ENCODE measurements at places on chromosomes 11 and 22.

- no peak for DNase-seq
These were observed 19.3 kb upstream of the MRGPRX2 start for GRCh38 chr11:19079643-19080440.

DNA sequence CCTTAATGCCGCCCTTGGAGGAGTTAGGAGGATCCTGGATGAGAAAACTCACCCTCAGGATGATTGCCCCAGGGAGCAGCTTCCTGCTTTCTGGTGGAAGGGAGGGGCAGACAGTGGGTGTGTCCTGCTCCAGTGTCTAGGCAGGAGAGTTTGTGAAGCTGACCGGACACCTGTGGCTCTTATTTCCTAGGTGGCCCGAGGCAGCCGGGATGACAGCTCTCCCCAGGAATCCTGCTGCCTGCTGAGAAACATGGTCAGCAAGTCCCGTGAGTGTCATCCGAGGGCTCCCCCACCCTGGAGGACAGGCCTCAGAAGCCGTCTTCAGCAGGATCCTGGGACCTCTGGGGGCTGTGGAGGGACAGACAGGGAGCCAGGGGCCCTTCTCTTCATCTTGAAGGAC, 50.4 kb downstream of the ST3GAL4 start:
- no peak for DNase-seq

- no peak for DNase-seq
These were observed 75.8 kb downstream of the COMMD9 start for GRCh38 chr11:36213393-36213840.

DNA sequence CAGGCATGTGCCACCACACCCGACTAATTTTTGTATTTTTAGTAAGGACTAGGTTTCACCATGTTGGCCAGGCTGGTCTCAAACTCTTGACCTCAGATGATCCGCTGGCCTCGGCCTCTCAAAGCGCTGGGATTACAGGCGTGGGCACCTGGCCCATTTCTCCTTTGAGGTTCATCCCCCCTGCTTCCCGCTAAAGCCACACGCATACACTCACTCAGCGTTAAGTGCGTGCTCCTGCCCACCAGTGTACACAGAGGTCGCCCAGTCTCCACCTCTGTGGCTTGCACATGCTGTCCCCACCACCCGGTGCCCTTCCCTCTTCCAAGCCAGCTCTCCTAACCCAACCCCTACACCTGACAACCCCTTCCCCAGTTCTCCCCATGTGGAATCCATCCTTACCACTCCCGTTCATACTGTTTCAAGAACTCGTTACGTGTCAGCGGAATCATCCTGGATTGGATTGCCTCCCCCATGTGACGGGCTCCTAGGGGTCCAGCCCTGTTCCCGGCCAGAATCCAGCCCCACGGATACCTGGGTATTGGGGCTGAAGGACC, 15.7 kb upstream of the CYTH4 start:
- no peak for DNase-seq

DNA sequence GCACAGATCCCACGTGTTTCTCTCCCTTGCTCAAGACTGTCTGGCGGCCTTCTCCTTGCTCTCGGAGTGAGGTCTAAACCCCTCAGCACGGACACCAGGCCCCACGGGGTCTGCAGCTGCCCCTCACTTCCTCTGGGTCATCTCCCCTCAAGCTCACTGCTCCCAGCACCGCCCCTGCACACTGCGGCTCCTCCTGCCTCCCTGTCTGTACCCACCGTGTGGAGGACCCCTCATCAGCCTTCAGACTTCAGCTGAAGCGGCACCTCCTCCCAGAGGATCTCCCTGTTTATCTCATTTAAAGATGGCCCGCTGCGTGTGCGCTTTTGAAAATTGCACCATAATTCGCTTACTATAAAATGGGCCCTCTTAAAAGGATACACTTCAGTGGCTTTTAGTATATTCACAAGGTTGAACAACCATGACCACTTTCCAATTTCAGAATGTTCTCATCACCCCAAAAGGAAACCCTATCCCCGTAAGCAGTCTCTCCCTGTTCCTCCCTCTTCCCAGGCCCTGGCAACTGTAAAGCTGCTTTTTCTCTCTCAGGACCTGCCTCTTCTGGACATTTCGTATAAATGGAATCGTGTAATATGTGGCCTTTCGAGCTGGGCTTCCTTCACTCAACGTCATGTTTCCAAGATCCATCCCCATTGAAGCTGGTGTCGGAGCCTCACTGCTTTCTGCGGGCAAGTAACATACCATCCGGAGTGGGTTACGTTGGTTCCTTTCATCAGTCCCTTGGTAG, 14.4 kb upstream of the TPCN2 start:
- DNase-seq: no peak

DNA sequence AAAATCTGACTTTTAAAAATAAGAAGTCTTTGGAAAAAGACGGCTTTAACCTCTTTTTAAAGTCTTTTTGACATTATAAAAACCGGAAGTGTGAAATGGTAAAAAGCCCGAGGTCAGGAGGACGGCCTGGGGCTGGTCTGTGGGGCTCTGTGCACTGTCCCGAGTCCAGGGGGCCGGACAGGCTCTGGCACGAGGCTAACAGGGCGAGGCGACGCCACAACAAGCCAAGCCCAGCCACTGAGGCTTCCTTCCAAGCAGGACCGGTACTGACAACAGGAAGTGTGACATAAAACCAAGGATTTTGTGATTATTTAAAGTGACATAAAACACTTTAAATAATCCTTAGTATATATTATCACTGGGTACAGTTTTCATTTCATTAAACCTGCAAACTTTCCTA, 39.2 kb downstream of the BRD1 start:
- no peak for DNase-seq

DNA sequence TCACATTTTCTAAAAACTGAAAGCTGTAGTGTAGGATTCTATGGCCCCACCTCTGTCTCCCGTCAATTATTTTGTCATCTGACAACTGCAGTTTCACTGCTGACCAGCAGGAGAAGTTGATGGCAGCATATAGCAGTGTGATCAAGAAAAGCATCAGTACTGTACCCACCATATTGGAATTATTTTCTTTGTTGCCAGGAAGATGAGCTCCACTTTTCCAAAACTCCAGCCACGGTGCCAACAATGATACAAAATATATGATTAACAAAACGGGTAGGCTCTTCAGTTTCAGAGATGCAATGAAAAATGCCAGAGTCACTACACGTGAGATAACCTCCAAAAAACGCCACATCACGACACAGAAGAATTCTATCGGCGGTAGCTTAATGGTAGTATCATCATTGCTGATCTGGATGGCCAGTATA, 41.3 kb downstream of the XKR3 start:
- peak; percentile 27 for DNase-seq

DNA sequence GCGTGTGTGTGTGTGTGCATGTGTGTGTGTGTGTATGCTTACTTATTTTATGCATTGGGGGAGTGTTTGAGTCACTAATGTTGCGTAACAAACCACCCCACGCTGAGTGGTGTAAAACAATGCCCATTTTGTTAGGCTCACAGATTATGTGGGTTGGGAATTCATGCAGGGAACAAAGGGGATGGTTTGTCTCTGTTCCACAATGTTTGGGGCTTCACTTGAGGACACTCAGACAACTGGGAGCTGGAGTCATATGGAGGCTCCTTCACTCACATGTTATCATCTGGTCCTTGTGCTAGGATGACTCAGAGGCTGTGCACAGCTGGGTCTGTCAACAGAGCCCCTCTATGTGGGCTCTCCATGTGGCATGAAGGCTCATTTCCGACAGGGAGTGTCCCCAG, 51.3 kb upstream of the LARGE1 start:
- peak; percentile 70 for DNase-seq

DNA sequence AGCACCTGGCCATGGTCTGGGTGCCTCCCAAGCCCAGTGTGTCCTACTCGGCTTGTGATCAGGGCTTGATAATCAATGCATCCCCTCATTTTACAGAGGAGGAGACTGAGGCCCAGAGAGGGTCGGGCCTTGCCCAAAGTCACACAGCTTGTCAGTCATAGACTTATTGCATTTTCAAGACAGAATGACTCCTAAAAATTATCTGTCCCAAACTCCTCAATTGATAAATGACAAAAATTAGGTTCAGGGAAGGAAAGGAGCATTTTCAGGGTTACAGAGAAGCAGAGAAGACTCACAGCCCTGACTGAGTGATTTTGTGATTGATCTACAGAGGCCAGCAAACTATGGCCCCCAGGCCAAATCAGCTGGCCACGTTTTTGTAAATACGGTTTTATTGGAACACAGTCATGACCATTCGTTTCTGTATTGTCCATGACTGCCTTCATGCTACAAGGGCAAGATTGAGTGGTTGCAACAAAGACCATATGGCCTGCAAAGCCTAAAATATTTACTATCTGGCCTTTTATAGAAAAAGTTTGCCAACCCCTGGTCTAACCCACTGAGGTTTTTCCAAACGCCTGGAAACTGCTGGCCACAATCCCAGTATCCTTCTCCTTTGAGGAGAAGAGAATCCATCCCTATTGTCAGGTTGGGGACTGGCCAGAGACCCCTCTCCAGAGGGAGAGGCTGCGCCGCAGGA, 35.1 kb upstream of the NAV2 start:
- DNase-seq: no peak

- DNase-seq: no peak
These were observed 59.7 kb upstream of the CYP2D6 start for GRCh38 chr22:42190274-42190673.

DNA sequence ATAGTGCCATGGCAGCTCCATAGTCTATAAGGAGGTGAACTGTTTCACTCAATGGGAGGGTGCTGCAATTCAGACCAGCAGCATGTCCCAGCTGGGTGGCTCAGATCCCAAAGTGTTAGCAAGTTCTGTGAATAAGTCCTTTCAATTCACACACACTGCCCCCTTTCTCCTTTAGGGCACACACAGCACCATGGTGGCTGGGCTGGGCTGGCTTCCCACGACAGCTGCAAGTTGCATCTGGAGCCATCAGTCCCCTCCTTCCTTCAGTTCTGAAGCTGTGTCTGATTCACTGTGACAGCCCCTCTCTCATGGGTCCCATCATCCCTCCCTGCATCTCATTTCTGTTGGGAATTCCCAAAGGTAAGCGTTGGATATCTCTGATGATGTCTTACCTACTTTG, 324.1 kb upstream of the NCAM1 start:
- DNase-seq: no peak

DNA sequence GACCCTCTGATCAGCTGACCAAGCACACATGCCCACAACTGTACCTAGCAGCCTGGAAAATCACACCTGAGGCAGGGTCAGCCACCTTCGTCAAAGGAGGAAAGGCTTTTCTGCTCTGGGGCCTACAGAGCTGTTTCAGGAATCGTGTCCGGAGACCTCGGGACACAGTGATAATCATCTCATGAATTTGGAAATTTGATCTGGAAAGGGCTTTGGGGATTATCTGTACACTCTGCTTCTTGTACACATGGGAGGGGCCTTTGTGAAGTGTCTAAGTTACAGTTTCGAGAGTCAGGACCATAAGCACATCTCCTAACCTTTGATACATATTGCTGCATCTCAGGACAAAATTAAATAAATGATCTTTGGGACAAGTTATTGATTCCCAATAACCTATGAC, 1421.2 kb upstream of the TENM4 start:
- no peak for DNase-seq

GRCh38 chr22:44702479-44703198, 635 bp downstream of the PRR5 start:
- DNase-seq: peak; percentile 32

DNA sequence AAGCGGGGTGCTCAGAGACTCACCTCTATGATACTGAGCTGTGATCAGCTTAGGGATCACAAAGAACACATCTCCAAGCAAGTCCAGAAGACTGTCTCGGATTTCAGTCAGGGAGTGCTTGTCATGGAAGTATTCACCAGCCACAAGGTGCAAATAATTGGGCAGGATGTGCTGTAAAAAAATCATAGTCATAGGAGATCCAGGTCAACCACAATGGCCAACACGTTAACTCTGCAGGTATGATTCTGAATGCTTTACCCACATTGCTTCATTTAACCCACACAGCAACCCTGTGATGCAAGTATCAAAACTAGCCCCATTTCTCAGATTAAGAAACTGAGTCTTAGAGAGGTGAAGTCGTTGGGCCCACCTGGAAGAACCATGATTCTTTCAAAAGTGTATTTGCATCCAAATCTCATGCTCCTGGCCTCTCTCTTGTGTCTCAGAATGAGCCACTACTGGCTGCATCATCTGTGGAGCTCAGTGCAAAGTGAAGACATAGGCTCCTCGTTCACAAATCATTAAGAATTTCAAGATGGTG, 179.3 kb downstream of the BCR start:
- no peak for DNase-seq

DNA sequence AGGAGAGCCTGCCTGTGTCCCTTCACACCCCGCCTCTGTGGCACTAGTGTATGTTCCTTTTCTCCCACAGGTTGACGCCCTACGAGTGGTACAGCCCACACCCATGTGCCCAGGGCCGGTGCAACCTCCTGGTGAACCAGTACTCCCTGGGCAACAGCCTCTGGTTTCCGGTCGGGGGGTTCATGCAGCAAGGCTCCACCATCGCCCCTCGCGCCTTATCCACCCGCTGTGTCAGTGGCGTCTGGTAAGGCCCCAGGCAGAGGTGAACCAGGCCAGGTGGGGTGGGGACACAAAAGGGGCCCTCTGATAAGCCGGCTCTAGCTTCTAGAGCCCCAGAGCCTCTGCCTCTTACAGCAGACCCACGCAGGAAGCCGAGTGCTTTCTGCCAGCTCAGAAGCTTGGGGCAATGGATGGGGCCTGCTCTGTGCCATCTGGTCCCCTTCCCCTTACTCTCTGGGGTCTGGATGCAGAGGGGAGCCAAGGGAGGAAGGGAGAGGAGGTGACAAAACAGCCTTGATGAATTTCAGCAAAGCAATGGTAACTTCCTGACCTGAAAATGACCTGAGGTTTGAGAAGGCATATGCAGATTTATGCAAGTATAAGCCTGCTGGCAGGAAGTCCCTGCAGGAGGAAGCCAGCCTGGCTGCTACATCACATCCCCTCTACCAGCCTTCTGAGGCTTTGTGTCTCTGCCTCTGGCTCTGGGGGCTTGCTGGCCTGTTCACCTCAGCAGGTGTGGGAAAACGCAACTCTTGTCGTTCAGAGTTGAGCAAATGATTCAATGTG, 67.0 kb upstream of the TBCEL start:
- no peak for DNase-seq

GRCh38 chr22:17237038-17237668, 17.9 kb upstream of the ADA2 start:
- DNase-seq: no peak

GRCh38 chr11:46560300-46560991, 33.4 kb downstream of the AMBRA1 start:
- DNase-seq: no peak
